ENCODE measurements at places on chromosomes 12 and 14. TPM values are rescaled to one million over a fixed set of nuclear protein-coding genes. Genes with fewer than 3 reads are reported as not detected.

Gene ACSM4
- total RNA-seq: not detected

Gene CRIP1
- total RNA-seq: 325 TPM

Gene CISTR
- total RNA-seq: not detected

GRCh38 chr14:73991092-73991491 lies 28.0 kb downstream of the ENTPD5 start:
- DNase-seq: no peak
- H3K27ac ChIP-seq: no peak overlapping the region
- no peak overlapping the region for H3K4me3 ChIP-seq
- H3K27me3 ChIP-seq: no peaks in the 10 kb centered on the region
- no peaks in the 10 kb centered on the region for H3K4me1 ChIP-seq

DNA sequence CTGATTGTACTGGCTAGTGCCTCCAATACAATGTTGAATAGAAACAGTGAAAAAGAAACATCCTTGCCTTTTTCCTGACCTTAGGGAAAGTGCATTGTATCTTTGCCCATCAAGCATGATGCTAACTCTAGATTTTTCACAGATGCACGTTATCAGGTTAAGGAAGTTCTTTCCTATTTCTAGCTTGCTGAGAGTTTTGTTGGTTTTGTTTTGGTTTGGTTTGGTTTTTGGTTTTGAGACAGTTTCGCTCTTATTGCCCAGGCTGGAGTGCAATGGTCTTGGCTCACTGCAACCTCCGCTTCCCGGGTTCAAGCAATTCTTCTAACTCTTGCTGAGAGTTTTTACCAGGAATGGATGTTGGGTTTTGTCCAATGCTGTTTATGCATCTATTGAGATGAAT lies 89.0 kb downstream of the BRMS1L start:
- H3K27me3 ChIP-seq: no peaks in the 10 kb centered on the region
- no peaks in the 10 kb centered on the region for H3K36me3 ChIP-seq
- DNase-seq: no peak
- H3K4me3 ChIP-seq: no peak overlapping the region
- H3K27ac ChIP-seq: no peak overlapping the region

Gene OLR1
- 1.4 TPM for total RNA-seq

DNA sequence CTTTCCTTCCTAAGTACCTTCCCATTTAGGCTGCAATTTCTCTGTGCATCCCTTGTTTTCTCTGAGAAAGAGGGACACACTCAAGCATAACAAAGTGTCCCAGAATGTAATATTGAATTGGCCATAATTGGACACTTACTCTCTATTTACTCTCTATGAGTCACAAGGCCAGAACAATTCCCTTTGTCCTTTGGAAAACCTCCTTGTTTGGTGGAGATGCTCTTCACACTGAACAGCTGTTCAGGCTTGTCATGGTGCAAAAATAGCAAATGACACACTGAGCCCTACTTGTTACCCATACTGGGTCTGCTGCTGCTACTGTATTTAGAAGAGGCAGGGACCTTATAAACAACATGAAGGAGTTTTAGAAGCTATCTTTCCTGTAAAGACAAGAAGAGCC lies 1590.5 kb upstream of the TMEM132C start:
- no peaks in the 10 kb centered on the region for H3K4me1 ChIP-seq
- H3K4me3 ChIP-seq: no peak overlapping the region

- no peaks in the 10 kb centered on the region for H3K36me3 ChIP-seq
- DNase-seq: no peak
- peaks cover 10% of the 10 kb centered on the region for H3K4me1 ChIP-seq
- H3K27me3 ChIP-seq: no peaks in the 10 kb centered on the region
- H3K4me3 ChIP-seq: no peak overlapping the region
These were observed 581.1 kb downstream of the SLC16A7 start for GRCh38 chr12:60176891-60177290.

Gene GPRC5D
- total RNA-seq: not detected

Gene TEAD4
- total RNA-seq: 62.6 TPM

GRCh38 chr12:75571204-75571603 lies 59.8 kb upstream of the KRR1 start:
- H3K27me3 ChIP-seq: no peaks in the 10 kb centered on the region
- H3K27ac ChIP-seq: no peak overlapping the region
- H3K36me3 ChIP-seq: no peaks in the 10 kb centered on the region
- peaks cover 10% of the 10 kb centered on the region for H3K4me1 ChIP-seq
- no peak for DNase-seq
- H3K4me3 ChIP-seq: no peak overlapping the region

GRCh38 chr12:72084061-72084460 lies 145.4 kb downstream of the TPH2 start:
- DNase-seq: no peak
- no peaks in the 10 kb centered on the region for H3K27me3 ChIP-seq
- H3K36me3 ChIP-seq: no peaks in the 10 kb centered on the region
- no peak overlapping the region for H3K4me3 ChIP-seq
- H3K27ac ChIP-seq: no peak overlapping the region
- H3K4me1 ChIP-seq: no peaks in the 10 kb centered on the region

DNA sequence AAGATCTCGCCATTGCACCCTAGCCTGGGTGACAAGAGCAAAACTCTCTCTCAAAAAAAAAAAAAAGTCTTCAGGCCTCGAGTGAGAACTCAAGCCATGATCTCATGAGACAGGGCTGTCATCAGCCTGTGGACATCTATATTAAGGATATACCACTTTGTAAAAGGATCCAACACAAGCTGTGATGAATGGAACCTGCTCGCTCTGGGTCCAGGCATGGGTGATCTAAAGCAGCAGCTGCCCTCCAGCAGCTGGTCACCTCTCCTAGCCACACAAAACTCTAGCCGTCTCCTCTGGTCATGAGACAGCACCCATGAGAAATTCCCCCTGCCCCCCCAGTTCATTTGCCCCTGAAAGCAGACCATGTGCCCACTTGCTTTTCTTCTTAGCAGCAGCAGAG lies 19.1 kb upstream of the DGLUCY start:
- DNase-seq: no peak
- no peaks in the 10 kb centered on the region for H3K27me3 ChIP-seq
- H3K27ac ChIP-seq: no peak overlapping the region
- no peaks in the 10 kb centered on the region for H3K36me3 ChIP-seq
- no peak overlapping the region for H3K4me3 ChIP-seq

DNA sequence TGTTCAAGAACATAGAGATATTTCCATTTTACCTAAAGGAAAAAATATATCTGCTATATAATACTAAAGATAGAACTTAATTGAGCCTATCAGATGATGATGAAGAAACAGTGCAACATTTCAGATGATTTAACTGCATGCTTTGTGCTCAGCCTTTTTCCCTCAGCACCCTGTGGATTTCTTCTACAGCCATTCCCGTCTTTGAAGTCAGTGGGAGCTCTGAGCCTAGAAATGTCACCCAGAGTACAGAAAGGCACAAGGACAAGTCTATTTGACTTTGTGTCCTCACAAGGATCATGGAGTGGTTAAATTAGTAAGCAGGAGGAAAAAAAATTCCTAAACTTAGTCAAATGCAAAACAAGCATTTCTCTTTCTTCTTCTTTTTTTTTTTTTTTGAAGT lies 994.0 kb upstream of the FLRT2 start:
- no peak overlapping the region for H3K4me3 ChIP-seq
- H3K27me3 ChIP-seq: no peaks in the 10 kb centered on the region
- no peak overlapping the region for H3K27ac ChIP-seq
- no peaks in the 10 kb centered on the region for H3K36me3 ChIP-seq
- DNase-seq: no peak
- H3K4me1 ChIP-seq: no peaks in the 10 kb centered on the region
